ENCODE measurements at places on chromosomes 13 and 19.

GRCh38 chr19:54047616-54048015, 16.1 kb downstream of the VSTM1 start:
- no peak for DNase-seq

DNA sequence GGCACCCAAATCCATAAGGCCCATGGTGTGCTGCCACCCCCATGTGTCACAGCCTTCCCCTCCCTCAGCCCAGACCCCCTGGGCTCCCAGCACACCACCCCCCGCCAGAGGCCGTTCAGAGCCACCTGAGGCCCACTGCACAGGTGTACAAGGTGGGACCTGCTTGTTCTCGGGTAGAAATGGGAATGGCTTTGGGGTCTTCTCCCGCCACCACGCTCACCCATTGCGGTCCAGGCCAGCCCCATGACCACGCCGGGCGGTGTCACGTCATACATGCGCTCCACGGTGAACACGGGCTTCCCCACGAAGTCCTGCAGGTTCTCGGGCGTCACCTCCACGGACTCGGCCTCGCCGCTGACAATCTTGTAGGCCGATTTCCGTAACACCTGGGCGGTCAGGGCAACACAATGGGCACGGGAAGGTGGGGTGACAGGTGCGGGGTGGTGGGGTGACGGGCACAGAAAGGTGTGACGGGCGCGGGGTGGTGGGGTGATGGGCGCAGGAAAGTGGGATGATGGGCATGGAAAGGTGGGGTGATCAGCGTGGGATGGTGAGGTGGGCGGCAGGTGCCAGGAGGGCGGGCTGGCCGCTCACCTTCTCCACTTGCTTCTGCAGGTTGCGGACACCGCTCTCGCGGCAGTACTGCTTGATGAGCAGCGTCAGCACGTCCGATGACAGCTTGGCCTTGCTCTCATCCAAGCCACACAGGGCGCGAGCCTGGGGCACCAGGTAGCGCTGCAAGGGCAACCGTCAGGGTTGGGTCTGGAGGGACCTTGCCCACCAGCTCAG, 4.3 kb downstream of the RPL36 start:
- no peak for DNase-seq

DNA sequence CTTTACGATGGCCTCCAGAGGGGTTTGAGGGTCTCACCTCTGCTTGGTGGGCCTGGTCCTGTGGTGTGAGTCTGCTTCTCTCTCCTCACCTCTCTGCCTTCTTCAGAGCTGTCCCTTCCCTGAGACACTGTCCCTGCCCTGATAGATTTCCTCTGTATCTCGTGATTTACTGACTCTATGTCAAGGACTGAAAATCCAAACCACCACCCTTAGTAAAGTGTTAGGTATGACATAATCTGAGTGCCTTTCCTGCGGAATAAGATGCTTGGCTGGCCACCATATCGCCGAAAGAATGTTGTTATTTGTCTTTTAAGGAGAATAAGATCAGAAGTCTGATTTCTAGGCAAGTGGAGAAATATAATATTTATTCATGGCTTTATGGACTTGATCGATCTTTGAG, 7.2 kb downstream of the SLC25A15 start:
- no peak for DNase-seq

DNA sequence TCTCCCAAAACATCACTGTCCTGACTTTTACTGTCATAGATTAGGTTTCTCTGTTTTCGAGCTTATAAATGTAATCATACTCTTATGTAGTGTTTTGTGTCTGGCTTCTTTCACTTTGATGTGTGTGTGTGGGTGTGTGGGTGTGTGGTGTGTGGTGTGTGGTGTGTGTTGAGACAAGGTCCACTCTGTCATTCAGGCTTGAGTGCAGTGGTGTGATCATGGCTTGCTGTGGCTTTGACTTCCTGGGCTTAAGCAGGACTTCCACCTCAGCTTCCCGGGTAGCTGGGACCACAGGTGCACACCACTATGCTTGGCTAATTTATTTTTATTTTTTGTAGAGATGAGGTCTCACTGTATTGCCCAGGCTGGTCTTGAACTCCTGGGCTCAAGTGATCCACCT, 59.6 kb downstream of the PDS5B start:
- DNase-seq = no peak

GRCh38 chr13:77836423-77836822, 82.2 kb downstream of the EDNRB start:
- no peak for DNase-seq
